ENCODE measurements at places on chromosomes 12 and 14. TPM values are rescaled to one million over a fixed set of nuclear protein-coding genes. Genes with fewer than 3 reads are reported as not detected.
A peak's percentile ranks its signal among the peaks of the same experiment; 100 is the strongest.

Gene RPS6KL1
- 18.8 TPM for total RNA-seq

DNA sequence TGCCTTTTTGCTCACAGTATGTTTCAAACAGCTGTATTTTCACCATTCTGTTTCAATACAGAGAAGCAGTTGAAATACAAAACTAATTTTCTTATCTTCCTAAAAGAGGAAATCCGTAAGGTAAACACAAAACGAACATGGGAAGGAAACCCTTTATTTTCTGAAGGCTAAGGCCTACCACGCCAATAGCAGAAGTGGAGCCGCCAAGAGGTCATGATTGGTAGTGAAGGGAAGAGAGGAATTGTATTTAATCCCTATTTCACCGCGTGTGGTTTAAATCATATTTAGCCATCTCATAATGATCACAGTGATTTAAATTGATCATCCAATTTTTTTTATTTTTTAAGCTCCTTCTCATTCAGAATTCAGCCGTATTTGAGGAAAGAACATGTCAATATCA, 398.2 kb downstream of the PRKD1 start:
- no peak for DNase-seq

DNA sequence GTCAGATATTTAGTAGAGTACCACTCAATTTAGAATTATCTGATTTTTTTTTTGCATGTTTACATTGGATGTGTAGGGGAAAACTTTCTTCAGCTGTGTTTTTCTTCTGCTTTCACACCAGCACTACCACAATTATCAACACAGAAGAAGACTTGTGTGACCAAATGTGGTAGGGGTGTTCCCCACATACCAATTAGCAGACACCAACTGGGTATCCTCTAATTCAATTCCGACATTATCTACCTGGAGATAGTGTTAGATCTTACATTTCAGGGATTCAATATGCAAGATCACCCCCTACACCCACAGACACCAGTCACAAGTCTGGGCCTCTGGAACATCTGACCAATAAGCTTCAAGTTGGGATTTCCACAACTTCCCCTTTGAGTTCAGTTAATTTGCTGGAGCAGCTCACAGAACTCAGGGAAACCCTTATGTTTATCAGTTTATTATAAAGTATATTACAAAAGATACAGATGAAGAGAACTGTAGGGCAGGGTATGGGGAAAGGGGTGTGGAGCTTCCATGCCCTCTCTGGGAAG, 4.1 kb upstream of the KLRG1 start:
- DNase-seq = no peak

Gene RBP5
- 2.1 TPM for total RNA-seq

Gene ADAMTS20
- total RNA-seq = 2.1 TPM

- DNase-seq = no peak
These were observed 142.8 kb downstream of the BTG1 start for GRCh38 chr12:92002673-92003382.

GRCh38 chr12:40107803-40108620, 2.1 kb upstream of the SLC2A13 start:
- DNase-seq = no peak

- DNase-seq = no peak
These were observed 247.1 kb downstream of the DUSP6 start for GRCh38 chr12:89105243-89105642.

- DNase-seq = no peak
These were observed 83.8 kb downstream of the PTPRB start for GRCh38 chr12:70553391-70553859.

Gene RIPK3
- not detected for total RNA-seq

DNA sequence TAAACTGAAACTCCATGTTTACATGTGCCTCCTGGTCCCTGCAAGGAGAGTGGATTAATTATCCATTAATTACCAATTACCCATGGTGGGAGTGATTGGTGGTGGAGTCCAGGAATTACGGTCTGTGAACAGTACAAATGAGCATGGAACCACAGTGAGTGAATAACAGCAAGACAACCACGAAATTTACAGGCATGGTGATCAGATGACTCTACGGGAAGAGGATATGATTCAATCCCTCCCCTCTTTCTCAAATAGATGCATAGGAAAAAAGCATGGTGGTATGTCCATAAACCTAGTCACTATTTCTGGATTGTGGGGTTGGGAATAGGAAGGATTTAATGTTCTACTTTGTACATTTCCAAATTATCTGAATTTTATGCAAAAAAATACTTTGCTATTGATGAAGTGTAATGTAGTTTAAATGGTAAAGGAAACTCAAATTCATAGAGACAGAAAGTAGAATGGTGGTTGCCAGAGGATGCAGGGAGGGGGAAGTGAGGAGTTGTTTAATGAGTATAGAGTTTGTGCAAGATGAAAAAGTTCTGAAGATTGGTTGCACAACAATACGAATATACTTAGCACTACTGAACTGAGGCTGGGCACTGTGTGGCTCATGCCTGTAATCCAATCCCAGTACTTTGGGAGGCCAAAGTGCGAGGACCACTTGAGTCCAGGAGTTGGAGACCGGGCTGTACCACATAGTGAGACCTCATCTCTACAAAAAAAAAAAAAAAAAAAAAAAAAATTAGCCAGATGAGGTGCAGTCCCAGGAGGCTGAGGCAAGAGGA, 41.2 kb upstream of the C12orf75 start:
- DNase-seq = no peak

DNA sequence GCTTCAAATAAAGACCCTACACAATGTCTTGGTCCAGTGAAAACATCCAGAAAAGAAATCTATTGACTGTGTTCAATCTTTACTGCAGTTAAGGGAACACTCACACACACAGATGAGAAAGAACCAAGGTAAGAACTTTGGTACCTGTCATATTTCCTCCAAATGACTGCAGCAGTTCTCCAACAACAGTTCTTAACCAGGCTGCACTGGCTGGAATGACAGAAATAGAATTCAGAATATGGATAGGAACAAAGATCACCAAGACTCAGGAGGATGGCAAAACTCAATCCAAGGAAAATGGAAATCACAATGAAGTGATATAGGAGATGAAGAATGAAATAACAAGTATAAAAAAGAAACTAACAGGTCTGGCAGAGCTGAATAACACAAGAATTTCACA, 36.6 kb downstream of the ADAM20 start:
- no peak for DNase-seq

Gene CACNA2D4
- total RNA-seq = 0.79 TPM

GRCh38 chr12:95573951-95574576, 22.8 kb upstream of the USP44 start:
- peak; percentile 80 for DNase-seq

- peak; percentile 33 for DNase-seq
These were observed 1.5 kb upstream of the KCNH3 start for GRCh38 chr12:49537231-49537751.

DNA sequence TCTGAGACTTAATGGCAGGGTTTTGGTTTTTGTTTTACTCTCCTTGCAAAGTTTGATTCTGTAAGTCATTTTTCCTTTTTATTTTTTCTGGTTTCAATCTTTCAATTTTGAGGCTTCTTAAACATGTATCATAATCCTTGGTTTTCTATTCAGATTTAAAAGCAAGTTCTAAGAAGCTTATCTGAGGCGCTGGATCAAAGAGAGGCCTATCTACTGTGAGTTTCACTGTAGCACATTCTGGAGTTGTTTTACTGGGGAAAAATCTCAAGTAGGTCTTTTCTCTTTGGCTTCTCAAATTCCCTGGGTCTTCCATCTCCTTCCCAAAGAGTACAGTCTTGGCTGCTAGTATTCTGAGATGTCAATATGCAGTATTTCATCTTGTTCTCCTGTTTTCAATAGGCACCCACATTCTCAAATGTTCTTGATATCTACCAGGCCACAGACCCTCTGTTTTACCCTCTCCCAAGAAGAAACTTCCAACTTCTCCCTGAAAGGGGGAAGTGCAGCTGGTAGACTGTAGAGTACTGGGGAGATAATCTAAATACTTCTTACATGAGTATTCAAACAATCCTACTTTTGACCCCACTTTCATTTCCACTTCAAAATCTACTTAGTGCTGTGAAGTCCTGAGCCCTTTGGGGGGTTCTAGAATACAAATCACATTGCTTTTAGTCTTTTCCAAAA, 10.9 kb upstream of the CATSPERB start:
- DNase-seq = no peak

- DNase-seq = no peak
These were observed 524 bp downstream of the KMT5A start for GRCh38 chr12:123384318-123384993.

DNA sequence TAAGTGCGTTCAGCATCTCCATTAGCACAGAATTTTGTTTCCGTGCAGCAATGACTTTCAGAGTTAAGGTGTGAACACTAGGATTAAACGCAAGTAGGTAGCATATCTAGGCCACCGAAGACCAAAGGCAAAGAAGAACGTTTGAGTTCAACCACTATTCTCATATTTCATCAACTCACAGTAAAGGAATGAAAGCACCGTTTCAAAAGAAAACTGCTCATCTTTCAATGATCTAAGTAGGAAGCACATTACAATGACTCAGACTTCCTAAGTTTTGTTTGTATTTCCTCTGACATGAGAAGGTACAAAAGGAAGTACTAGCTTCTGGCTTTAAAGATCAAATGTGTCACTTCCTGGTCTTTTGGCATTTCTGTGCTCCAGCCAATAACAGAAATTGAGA, 57.6 kb downstream of the ACADS start:
- no peak for DNase-seq

DNA sequence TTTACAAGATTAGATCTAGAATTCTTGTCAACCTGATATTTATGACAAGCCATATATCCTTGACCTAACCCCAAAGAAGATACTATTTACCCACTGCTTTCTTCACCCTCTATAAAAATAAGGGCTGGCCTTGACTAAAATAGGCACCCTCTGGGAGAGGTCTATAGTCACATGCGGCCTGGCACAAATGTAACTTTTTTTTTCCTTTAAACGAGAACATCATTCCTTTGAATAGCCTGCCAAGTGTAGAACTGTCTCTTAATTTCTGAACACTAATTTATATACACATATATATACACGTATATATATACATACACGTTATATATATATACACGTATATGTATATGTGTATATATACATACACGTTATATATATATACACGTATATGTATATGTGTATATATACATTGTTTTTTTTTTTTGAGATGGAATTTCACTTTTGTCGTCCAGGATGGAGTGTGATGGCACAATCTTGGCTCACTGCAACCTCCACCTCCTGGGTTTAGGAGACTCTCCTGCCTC, 18.6 kb downstream of the PPTC7 start:
- DNase-seq = no peak

Gene MFAP5
- total RNA-seq = 0.26 TPM

DNA sequence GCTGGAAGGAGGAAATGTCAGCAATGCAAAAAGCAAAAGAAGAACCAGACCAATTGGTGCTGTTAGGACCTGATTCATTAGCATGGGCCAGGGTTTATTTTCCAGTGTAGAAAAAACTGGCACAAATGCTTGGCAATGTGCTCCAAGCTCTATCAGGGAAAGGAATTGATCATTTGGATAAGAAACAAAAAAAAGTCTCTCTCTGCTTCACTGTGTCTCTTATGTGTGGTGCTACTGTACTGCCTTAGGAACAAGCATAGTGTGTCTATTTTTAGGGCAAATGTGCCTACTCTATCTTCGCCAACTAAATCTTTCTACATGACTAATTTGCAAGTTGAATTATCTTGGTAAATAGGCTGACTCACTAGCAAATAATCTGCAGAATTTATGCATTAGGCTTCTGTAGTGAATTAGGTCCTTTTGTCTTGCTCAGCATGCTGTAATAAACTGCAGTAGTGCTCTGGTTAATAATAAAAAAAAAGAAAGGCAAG, 236.7 kb downstream of the MDGA2 start:
- DNase-seq = no peak

Data from H9 (cell line).